ENCODE measurements at places on chromosomes 11 and 22.
A peak's percentile ranks its signal among the peaks of the same experiment; 100 is the strongest.

GRCh38 chr11:121229495-121230215, 62.9 kb upstream of the SC5D start:
- no peak for DNase-seq
- no peak overlapping the region for H3K27ac ChIP-seq
- no peaks in the 10 kb centered on the region for H3K4me1 ChIP-seq
- H3K36me3 ChIP-seq: no peaks in the 10 kb centered on the region
- no peak overlapping the region for H3K4me3 ChIP-seq

DNA sequence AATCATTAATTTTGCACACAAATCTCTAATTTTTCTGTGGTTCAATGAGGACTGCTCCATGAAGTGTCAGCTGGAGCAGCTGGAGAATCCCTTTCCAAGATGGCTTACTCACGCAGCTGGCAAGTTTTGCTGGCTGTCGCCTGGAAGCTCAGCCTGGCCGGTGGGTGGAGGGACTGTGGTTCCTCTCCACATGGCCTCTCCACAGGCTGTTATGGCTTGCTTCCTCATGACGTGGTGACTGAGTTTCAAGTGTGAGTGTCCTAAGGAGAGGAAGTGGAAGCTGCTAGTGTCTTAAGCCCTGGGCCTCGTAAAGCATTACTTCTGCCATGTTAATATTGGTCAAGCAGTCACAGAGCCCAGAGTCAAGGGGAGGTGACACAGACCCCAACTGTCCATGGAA, 14.0 kb upstream of the NRIP3 start:
- no peak for DNase-seq
- no peaks in the 10 kb centered on the region for H3K27me3 ChIP-seq
- no peak overlapping the region for H3K4me3 ChIP-seq
- no peaks in the 10 kb centered on the region for H3K4me1 ChIP-seq
- H3K36me3 ChIP-seq: no peaks in the 10 kb centered on the region

GRCh38 chr22:38062791-38063190, 5.6 kb downstream of the PICK1 start:
- H3K4me3 ChIP-seq: no peak overlapping the region
- no peaks in the 10 kb centered on the region for H3K4me1 ChIP-seq
- no peaks in the 10 kb centered on the region for H3K27me3 ChIP-seq
- H3K27ac ChIP-seq: no peak overlapping the region
- DNase-seq: no peak

- H3K27me3 ChIP-seq: no peaks in the 10 kb centered on the region
- H3K27ac ChIP-seq: no peak overlapping the region
- DNase-seq: no peak
- no peaks in the 10 kb centered on the region for H3K36me3 ChIP-seq
- no peak overlapping the region for H3K4me3 ChIP-seq
These were observed 21.0 kb upstream of the MS4A6E start for GRCh38 chr11:60305906-60306619.

DNA sequence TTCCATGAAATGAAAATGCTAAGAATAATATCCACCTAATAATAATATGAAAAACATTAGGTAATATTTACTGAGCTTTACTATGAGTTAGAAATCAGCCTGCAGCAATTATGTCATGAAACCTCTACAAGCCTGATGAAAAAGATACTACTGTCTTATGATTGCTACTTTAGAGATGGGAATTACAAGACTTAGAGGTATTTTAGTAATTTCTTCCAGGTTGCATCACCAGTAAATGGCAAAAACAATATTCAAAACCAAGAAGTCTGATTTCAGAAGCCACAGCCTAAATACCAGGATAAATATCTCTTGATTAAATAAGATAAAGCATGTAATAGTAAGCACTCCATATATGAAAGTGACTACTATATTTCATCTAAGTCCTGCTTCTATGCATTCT, 13.8 kb downstream of the OR5B21 start:
- H3K27ac ChIP-seq: no peak overlapping the region
- no peaks in the 10 kb centered on the region for H3K36me3 ChIP-seq
- peaks cover 6% of the 10 kb centered on the region for H3K4me1 ChIP-seq
- H3K4me3 ChIP-seq: no peak overlapping the region
- H3K27me3 ChIP-seq: no peaks in the 10 kb centered on the region
- no peak for DNase-seq

DNA sequence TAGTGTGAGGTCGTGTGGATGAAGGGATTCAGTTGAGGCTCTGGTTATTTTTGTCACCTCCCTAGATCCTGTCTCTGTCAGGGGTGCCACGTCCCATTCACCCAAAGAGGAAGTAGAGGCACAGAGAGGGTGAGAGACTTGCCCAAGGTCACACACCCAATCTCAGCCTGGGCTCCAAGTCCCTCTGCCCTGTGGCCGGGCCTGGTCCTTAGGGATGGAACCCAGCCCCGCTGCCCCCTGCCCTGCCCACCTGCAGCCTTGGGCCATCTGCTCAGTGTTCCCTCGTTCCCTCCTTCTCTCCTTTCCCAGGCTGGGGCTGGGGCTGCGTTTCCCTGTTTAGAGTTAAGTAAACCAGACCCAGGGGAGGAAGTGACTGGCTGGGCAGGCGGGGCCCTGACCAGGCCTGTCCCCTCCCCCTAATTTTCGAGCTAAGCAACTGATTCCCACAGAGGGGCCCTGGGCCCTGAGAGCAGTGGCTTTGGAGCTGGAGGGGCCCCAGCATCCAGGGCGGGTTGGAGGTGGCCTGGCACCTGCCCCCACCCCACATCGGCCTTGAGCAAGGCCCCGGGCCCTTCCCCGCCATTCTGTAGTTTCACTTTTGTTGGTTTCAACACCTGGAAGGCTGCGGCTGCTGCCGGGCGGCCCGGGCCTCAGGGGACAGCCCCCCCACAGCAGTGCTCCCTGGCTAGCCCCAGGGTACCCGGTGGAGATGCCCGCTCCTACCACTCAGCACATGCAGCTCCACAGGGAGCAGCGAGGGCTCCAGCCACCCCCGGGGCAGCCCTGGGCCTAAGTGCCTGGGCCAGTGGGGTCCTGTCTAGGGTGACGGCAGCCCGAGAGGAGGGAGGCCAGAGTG, 1.5 kb downstream of the TCIRG1 start:
- H3K27me3 ChIP-seq: no peaks in the 10 kb centered on the region
- peak overlapping the region; percentile 67 for H3K27ac ChIP-seq
- DNase-seq: peak; percentile 58
- peaks cover 4% of the 10 kb centered on the region for H3K4me1 ChIP-seq
- peak overlapping the region; percentile 48 for H3K4me3 ChIP-seq
- 0 out of 2 replicates have a peak, but pooled peaks cover 7% of the 10 kb centered on the region for H3K36me3 ChIP-seq

DNA sequence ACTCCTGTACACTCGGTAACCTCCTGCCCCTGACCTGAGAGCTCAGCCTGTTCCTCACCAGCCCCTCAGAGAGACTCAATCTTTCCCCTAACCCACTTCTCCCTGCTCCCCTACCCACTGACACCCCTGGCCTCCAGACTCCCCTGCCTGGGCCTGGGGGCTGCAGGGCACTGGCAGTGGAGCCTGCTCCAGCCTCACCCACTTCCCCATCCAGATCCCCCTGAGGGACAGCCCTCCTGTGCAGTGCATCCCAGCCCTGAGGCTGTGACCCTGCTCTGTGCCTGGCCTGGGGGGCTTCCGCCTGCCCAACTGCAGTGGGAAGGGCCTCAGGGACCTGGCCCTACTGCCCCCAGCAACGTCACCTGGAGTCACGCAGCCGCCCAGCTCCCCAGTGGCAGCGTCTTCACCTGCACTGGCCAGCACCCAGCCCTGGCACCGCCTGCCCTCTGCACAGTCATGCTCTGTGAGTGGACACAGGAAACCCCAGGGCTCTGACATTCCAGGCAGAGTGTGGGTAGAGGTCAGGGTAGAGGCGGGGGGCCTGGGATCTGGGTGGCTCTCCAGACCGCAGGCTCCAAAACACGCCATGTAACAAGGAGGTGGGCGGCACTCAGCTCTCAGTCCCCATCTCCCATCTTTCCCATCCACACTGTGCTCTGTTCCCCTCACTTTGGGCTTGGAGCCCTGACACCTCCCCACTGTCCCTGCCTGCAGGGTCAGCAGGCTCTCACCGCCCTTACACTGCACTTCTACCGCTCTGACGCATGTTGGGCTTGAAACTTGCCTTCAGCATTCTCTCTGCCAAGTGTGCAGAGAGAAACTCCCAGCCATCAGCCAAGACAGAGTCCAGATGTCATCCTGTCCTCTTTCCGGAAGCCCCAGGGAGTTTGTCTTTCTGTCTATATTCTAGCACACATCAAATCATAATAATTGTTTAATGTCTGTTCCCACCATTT, 5.1 kb downstream of the VSIG10L2 start:
- no peak overlapping the region for H3K4me3 ChIP-seq
- H3K4me1 ChIP-seq: peaks cover 18% of the 10 kb centered on the region
- H3K27me3 ChIP-seq: no peaks in the 10 kb centered on the region
- H3K27ac ChIP-seq: no peak overlapping the region
- H3K36me3 ChIP-seq: no peaks in the 10 kb centered on the region
